Activated naive CD8-positive, alpha-beta T cell treated with anti-CD3 and anti-CD28 coated beads for 36 hours (primary cell): ENCODE measurements at places on chromosomes 1 and 21. TPM values are rescaled to one million over a fixed set of nuclear protein-coding genes. Genes with fewer than 3 reads are reported as not detected.

DNA sequence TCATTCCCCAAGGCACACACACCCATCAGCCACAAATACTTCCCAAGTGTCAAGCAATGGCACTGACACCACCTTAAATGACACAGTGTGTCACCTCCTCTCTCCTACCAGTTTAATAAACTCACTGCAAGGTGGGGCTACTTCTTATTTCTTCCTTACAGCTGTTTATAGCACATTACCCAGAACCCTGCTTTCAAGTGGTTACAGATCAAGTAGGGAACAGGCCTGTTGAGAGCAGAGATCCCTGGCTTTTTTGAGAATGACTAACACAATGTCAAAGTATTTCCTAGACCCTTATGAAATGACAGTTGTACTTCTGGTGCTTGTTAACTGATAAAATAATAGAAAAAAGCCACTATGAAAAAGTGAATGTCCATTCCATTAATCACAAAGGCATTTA is 19.8 kb downstream of the ZBTB17 start:
- H3K36me3 ChIP-seq = peaks cover 62% of the 10 kb centered on the region
- peak overlapping the region; percentile 87 for H3K27ac ChIP-seq
- H3K27me3 ChIP-seq = no peaks in the 10 kb centered on the region
- no peak overlapping the region for H3K4me3 ChIP-seq
- peaks cover 92% of the 10 kb centered on the region for H3K4me1 ChIP-seq

- peaks cover 6% of the 10 kb centered on the region for H3K27me3 ChIP-seq
- H3K27ac ChIP-seq = no peak overlapping the region
- DNase-seq = no peak
- peaks cover 15% of the 10 kb centered on the region for H3K4me1 ChIP-seq
- H3K4me3 ChIP-seq = no peak overlapping the region
- no peaks in the 10 kb centered on the region for H3K36me3 ChIP-seq
Measured at GRCh38 chr1:199010492-199010891, 371.7 kb downstream of the PTPRC start.

DNA sequence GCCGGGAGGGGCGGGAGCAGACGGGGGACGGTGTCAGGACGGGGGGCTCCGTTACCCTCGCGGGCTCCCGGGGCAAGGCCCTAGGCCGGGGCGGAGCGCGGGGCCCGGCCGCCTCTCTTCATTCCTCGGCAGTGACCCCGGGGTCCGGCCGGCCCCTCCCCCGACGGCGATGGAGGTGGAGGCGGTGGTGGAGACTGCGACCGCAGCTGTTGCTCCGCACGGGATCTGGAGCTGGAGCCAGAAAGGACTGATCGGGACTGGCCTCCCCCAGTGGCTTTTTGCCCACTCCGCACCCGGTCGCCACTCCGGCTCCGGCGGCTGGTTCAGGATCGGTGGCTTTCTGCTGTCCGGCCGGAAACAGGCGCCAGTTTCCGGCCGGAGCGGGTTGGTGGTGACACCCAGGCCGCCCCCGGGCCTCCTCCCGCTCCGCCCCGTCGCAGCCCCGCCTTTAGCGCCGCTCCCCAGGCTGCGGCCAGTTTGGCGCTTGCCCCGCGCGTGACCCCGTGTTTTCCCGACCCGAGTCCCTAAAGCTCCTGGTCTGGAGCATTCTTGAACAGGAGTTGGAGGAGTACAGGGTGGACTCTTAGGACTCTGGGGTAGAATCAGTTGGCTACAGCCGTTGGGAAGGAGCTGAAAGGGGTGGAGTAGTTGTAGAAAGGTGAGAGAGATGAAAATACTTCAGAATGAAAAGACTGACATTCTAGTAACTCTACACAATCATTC is at the start of gene OTUD7B:
TSS of gene OTUD7B (minus strand) at position 334 of the 723 bp plus-strand sequence. CDS start 33,216 bp downstream, outside the sequence.
- H3K27ac ChIP-seq = peak within 1 kb of the TSS; percentile 99
- peak; percentile 82 for DNase-seq
- H3K36me3 ChIP-seq = peaks cover 24% of the 10 kb centered on the region
- peak within 1 kb of the TSS; percentile 99 for H3K4me3 ChIP-seq
- peaks cover 5% of the 10 kb centered on the region for H3K27me3 ChIP-seq

DNA sequence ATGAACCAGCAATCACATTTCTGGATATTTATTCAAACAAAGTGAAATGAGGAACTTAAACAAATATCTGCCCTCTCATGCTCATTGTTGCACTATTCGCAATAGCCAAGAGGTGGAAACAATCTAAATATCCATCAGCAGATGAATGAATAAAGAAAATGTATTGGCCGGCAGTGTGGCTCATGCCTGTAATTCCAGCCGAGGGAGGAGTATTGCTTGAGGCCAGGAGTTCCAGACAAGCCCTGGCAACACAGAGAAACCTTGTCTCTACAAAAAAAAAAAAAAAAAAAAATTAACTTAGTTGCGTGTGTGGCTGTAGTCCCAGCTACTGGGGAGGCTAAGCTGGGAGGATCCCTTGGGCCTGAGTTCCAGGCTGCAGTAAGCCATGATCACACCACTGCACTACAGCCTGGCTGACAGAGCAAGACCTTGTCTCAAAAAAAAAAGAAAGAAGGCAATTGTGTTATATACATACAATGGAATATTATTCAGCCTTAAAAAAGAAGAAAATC is 191.4 kb downstream of the AKT3 start:
- no peak overlapping the region for H3K4me3 ChIP-seq
- H3K27ac ChIP-seq = no peak overlapping the region
- H3K27me3 ChIP-seq = no peaks in the 10 kb centered on the region
- peaks cover 40% of the 10 kb centered on the region for H3K36me3 ChIP-seq
- H3K4me1 ChIP-seq = no peaks in the 10 kb centered on the region
- DNase-seq = no peak

- H3K27me3 ChIP-seq = no peaks in the 10 kb centered on the region
- DNase-seq = no peak
- no peaks in the 10 kb centered on the region for H3K4me1 ChIP-seq
- peaks cover 10% of the 10 kb centered on the region for H3K36me3 ChIP-seq
- H3K4me3 ChIP-seq = no peak overlapping the region
Measured at GRCh38 chr1:24892188-24893153, 37.6 kb downstream of the RUNX3 start.

GRCh38 chr1:48695161-48695560 is 81.5 kb downstream of the BEND5 start:
- no peaks in the 10 kb centered on the region for H3K36me3 ChIP-seq
- no peak for DNase-seq
- no peak overlapping the region for H3K4me3 ChIP-seq
- peaks cover 2% of the 10 kb centered on the region for H3K4me1 ChIP-seq
- no peak overlapping the region for H3K27ac ChIP-seq

DNA sequence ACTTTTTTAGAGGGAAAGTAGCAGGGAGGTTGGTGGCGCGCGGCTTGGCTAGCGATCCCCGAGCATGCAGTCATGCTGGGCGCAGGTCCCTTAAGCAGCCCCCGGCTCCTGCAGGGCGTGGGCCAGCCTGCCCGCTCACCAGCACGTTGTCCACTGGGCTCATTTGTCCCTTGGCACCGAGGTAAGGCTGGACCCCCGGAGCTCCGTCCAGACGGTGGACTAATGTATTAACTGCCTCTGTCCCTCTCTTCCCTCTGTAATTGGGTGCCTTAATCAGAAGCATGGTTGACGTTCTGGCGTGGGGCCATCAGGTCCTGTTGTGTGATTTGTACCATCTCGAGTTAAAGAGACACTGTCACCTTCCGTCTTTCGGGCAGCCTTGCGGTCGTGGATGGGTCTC is 17.7 kb downstream of the TMEM201 start:
- DNase-seq = no peak
- H3K36me3 ChIP-seq = peaks cover 9% of the 10 kb centered on the region
- no peaks in the 10 kb centered on the region for H3K27me3 ChIP-seq
- no peak overlapping the region for H3K4me3 ChIP-seq
- H3K27ac ChIP-seq = no peak overlapping the region

DNA sequence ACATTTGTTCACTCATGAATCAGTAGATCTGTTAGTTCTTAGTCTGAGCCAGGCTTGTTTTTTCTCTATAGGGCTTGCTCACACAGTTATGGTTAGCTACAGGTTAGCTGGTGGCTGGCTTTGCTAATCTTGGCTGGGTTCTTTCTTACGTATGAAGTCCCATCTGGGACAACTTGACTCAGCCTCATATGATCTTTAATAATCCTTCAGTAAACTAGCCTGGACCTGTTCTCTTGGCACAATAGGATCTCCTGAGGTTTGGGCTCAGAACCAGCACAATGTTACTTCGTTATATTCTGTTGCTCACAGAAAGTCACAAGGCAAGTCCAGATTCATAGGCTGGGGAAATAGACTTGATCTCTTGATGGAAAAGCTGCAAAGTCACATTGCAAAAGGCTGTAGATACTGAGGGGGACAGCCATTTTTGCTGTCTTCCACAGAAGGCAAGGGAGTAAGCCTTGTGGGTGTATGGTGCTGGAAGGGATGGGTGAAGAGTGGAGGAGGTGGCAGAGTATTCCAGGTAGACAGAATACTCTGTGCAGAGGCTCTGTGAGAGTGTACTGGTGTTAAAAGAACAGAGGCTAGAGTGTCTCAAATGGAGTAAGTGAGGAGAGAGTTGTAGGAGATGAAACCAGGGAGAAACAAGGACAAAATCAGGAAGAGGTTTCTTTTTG is 24.4 kb downstream of the EFCAB7 start:
- no peaks in the 10 kb centered on the region for H3K27me3 ChIP-seq
- no peak for DNase-seq
- H3K4me3 ChIP-seq = no peak overlapping the region
- H3K27ac ChIP-seq = no peak overlapping the region
- no peaks in the 10 kb centered on the region for H3K4me1 ChIP-seq

GRCh38 chr1:225388372-225388771 is 39.5 kb downstream of the LBR start:
- H3K4me1 ChIP-seq = no peaks in the 10 kb centered on the region
- no peaks in the 10 kb centered on the region for H3K27me3 ChIP-seq
- no peak for DNase-seq
- no peak overlapping the region for H3K4me3 ChIP-seq
- H3K36me3 ChIP-seq = peaks cover 6% of the 10 kb centered on the region

DNA sequence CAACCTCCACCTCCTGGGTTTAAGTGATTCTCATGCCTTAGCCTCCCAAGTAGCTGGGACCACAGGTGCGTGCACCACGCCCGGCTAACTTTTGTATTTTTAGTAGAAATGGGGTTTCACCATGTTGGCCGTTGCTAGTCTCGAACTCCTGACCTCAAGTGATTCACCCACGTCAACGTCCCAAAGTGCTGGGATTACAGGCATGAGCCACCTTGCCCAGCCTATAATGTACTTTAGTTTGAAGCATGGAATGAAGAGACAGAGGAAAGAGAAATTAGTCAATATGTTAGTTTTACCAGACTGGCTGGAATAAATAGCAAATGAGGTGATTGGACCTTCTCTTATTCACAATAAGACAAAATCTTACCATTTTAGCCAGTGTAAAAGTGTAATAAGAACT is 89.0 kb downstream of the GTF2B start:
- no peaks in the 10 kb centered on the region for H3K27me3 ChIP-seq
- no peak overlapping the region for H3K4me3 ChIP-seq
- no peak overlapping the region for H3K27ac ChIP-seq
- peaks cover 36% of the 10 kb centered on the region for H3K36me3 ChIP-seq
- DNase-seq = no peak

DNA sequence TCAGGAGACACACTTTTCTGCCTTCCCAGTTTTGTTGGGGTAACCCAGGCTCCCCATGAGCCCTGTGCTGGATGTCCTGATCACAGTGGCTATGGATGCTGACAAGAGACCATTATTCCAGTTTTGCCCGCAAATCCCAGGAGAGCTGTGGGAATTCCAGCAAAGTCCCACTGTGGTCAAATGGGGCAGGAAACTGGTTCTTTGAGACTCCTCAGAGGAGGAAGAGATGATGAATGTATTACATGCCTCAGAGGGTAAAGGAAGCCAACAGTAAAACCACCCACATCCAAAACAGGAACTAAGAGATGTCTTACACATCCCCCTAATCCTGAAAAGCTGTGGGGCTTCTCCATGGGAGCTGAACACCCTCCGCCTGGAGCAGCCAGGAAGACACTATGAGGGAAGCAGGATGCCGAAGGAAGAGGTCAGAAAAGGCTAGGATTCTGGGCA is 12.8 kb upstream of the MPZL1 start:
- DNase-seq = no peak
- H3K27ac ChIP-seq = peak overlapping the region; percentile 73
- peaks cover 42% of the 10 kb centered on the region for H3K4me1 ChIP-seq
- H3K27me3 ChIP-seq = no peaks in the 10 kb centered on the region

GRCh38 chr21:38989745-38990423 is 184.2 kb downstream of the ETS2 start:
- H3K4me1 ChIP-seq = peaks cover 15% of the 10 kb centered on the region
- peaks cover 53% of the 10 kb centered on the region for H3K27me3 ChIP-seq
- DNase-seq = no peak
- H3K27ac ChIP-seq = no peak overlapping the region
- peaks cover 2% of the 10 kb centered on the region for H3K36me3 ChIP-seq

DNA sequence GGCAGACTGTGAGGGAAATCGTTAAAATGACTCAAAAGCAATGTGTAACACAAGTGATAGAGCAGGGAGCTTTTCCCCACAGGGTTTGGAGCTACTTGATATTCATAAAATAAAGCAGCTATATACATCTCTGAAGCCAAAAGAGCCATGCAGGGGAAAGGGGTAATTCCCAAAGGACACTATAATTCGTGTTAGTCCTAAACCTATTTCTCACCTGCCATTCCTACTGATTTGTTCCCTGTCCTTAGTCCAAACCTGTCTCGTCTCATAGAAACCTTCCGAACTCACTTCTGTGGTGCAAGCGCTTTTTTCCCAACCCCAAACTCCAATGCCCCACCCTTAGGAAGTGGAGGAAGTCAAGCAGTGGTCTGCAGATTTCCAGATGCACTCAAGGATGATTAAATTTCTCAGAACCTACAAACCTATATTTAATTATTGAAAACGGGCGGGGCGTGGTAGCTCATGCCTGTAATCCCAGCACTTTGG is 946 bp upstream of the HNRNPR start:
- peak overlapping the region; percentile 86 for H3K4me3 ChIP-seq
- H3K36me3 ChIP-seq = peaks cover 26% of the 10 kb centered on the region
- peaks cover 32% of the 10 kb centered on the region for H3K4me1 ChIP-seq
- DNase-seq = no peak

- peaks cover 6% of the 10 kb centered on the region for H3K27me3 ChIP-seq
- no peak overlapping the region for H3K27ac ChIP-seq
- H3K4me1 ChIP-seq = no peaks in the 10 kb centered on the region
- no peak overlapping the region for H3K4me3 ChIP-seq
- H3K36me3 ChIP-seq = no peaks in the 10 kb centered on the region
Measured at GRCh38 chr1:30872033-30872947, 36.3 kb downstream of the SDC3 start.

GRCh38 chr1:184299406-184299790 is 87.4 kb upstream of the C1orf21 start:
- peaks cover 8% of the 10 kb centered on the region for H3K27me3 ChIP-seq
- DNase-seq = no peak

GRCh38 chr1:246280551-246280950 is 226.5 kb downstream of the SMYD3 start:
- H3K4me1 ChIP-seq = peaks cover 2% of the 10 kb centered on the region
- peaks cover 12% of the 10 kb centered on the region for H3K36me3 ChIP-seq
- H3K27ac ChIP-seq = no peak overlapping the region

Gene KRTAP20-3
- total RNA-seq = not detected

Gene CRABP2
- total RNA-seq = 1.6 TPM

Gene PRR9
- not detected for total RNA-seq

Gene VSIG8
- total RNA-seq = not detected

Gene ANKRD35
- 0.64 TPM for total RNA-seq

Gene ETV3L
- total RNA-seq = not detected

Gene THEM5
- total RNA-seq = not detected

Gene FAM163A
- total RNA-seq = not detected
